Suppressor macrophage treated with lipopolysaccharide for 4 hours (primary cell): ENCODE measurements at places on chromosomes 7 and 10.
A peak's percentile ranks its signal among the peaks of the same experiment; 100 is the strongest.

GRCh38 chr10:58465629-58466028, 47.0 kb upstream of the BICC1 start:
- peak; percentile 11 for DNase-seq

GRCh38 chr7:136728945-136729344, 139.5 kb upstream of the CHRM2 start:
- DNase-seq, result no peak

GRCh38 chr7:97005183-97006054, at the start of gene DLX6:
Gene DLX6 (plus strand): TSS chr7:97005553. CDS start chr7:97005978, 425 bp downstream.
- DNase-seq, result no peak

DNA sequence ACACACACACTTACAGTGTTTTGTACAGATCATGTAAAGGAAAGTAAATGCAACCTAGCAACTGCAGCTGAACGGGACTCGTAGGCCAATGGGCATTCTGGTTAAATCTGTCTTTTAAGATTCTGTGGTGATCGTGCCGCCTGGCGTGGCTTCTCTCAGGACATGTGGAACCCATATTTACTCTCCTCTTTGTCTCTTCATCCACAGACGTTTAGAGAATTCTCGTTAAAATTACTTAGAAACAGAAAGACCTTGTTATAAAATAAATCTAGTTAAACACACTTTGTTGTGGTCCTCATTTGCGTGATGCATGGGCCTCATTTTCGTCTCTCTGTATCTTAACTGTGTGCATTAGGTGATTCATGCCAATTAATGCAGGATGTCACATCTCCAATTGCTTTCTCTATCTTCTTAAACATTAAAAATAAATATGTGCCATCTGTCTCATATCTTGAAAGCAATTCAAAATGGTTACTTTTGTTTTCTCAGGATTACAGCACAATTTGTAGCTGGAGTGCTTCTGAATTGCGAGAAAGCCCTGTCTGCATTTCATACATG, 11.5 kb downstream of the KLF6 start:
- DNase-seq, result no peak

- DNase-seq, result no peak
These were observed 126.7 kb upstream of the WNT16 start for GRCh38 chr7:121202125-121202524.

GRCh38 chr7:23022851-23023250, 8.9 kb upstream of the HYCC1 start:
- no peak for DNase-seq

DNA sequence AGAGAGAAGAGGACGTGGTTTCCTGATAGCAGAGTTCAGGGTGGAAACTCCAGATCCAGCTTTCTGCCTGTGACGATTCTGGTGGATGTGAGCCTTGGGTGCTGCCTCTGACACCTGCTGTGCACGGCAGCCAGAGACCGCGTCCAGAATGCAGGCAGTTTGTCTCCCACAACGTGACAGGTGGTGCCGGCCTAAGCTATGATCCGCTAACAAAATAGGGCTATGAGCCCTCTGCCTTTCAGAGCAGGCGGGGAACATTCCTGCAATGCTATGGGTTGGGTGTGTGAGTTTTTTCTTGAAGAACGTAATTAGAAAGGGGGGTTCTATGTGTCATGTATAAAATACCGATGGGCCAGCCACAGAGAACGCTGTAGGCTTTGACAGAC, 297.3 kb upstream of the PRKCQ start:
- DNase-seq, result no peak

- peak; percentile 9 for DNase-seq
These were observed 27.0 kb upstream of the ZPBP start for GRCh38 chr7:50119815-50120637.

DNA sequence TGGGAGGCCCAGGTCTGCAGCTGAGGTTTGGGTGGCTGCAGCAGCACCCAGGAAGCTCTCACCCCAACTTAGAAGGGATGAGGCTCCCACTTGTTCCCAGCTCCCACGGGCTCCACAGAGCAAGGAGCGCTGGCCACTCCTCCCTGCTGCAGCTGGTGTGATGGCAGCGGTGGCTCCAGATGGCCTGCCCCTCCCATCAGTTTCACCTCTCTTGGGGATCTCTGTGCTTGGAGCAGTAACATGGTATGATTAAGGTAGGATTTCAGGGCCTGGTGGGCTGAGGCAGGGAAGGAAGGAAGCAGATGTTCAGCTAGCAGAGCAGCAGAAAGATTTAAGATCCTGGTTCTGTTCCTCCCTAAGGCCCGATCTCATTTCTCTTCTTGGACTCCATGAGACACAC, 66.8 kb upstream of the KIF5B start:
- DNase-seq, result no peak

GRCh38 chr10:80535671-80536360, 1.9 kb upstream of the SH2D4B start:
- DNase-seq, result peak; percentile 79

GRCh38 chr10:43710772-43711471, 62.2 kb upstream of the ZNF32 start:
- no peak for DNase-seq

DNA sequence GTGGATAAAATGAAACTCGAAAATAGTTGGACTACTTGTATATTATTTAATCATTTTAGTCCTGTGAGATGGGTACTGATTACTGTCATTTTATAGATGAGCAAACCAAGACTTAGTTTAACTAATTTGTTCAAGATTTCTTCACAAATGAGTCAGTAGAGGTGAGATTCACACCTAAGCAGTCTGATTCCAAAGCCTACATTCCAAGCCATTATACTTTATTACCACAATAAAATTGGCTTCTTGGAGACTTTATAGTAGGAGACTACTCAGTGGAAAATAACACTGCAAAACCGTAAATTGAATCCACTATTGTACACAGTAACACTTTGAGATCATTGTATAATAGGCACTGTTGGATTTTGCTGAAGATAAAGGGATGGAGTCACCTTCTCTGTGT, 2.2 kb downstream of the PHTF2 start:
- DNase-seq, result no peak

DNA sequence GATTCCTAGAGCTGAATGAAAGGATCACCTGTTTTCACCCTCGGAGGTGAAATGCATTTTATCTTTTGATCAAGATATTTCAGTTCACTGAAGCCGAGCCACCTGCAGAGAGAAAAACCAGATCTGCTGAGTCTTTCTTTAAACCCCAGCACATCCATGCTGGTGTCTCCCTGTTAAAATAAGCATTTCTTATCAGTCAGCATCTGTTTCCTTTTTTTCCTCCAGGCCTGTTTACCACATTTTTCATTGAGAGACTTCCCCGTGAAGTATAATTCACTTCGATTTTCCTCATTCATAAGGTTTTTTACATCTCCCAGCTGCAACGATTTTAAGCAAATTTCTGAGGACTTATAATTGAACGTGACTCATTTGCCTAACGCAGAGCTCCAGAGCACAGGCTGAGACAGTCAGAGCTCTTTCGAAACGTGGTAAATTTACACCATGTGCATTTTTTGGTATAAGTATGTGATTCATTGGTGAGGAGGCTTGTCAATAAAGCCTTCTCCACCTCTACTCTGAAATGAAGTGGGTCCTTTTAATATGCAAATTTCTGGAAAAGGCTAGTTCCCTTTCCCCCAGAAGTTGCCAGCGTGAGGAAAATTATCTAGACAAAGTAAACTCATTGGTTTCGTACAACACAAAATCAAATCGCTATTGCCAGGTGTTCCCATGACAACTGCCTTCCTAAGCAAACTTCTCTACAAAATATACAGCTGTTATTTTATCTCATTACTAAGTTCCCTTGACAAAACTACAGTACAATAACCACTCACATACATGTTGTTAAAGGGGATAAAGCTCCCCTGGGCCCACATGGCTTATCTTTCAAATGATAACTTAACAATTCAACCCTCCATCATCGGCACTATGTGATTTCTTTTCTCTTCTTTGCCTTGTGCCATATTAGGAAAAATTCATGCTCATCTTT, 374.8 kb upstream of the AKR1E2 start:
- DNase-seq, result peak; percentile 84

GRCh38 chr7:36084485-36085091, 68.5 kb upstream of the EEPD1 start:
- no peak for DNase-seq

- DNase-seq, result no peak
These were observed 52.4 kb upstream of the PFKP start for GRCh38 chr10:3014968-3015367.

DNA sequence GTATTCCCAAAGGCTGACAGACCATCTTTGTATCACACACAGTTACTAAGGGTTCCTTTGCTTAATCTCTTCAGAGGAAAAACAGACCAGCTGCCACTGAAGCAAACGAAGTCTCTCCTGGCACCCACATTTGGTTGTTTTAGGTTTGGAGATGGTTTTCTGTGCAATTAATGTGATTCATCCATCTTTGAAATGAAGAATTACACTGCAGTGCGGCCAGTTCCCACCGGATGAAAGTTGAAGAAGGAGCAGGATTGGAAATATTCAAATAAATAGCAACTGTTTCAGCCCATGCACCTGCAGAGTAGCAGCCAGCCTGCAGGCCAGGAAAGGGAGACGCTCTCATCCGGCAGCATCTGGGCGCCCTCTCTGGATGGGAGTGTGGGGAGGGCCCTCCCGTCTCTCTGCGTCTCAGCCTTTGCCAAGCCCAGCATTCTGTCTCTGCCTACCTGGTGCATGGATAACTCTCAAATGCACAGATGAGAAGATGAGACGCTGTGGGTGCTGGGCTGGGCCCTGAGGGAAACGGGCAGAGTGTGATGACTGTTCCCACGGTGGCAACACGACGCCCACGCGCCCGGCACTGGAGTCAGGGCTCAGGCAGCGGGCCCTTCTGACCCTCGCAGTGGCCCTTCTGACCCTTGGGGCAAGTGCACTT, 214.0 kb downstream of the PTPRN2 start:
- no peak for DNase-seq

DNA sequence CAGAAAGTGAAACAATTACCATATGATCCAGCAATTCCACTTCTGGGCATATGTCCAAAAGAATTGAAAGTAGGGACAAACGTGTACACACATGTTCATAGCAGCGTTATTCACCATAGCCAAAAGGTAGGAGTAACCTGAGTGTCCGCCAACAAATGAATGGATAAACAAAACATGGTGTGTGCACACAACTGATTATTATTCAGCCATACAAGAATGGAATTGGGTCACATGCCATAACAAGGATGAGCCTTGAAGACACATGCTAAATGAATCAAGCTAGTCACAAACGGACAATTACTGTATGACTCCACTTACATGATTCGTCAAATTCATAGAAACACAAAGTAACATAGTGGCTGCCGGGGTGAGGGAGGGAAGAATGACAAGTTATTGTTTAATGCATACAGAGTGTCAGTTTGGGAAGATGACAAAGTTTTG, 4.1 kb upstream of the OIT3 start:
- DNase-seq, result no peak

GRCh38 chr7:71665716-71666115, 533.8 kb downstream of the GALNT17 start:
- no peak for DNase-seq

DNA sequence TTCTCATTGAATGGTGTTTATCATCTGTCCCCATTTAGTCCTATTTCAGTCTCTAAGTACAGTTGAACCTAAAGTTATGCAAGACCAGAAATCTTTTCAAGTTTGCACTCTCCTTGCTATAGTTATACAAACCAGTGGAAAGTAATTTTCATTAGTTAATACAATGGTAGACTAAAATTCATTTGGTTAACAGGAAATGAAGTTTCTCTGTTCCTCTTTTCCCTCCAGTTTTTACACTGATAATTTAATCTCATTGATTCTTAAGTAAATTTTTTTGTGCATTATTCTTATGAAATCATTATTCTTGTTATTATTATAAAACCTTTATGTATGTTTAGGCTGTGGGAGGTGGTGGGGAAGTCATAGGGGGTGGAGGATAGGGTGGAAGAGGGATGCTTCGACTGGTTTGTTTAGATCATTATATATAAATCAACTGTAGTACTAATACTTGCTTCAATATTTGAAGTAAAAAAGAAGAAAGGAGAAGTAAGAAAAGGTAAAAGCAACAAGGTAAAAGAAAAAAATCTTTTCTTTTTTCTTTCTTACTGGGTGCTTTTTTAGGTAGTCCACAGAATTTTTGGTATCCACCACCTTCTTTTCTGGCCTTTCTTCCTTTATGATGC, 104.1 kb downstream of the GPR85 start:
- no peak for DNase-seq

DNA sequence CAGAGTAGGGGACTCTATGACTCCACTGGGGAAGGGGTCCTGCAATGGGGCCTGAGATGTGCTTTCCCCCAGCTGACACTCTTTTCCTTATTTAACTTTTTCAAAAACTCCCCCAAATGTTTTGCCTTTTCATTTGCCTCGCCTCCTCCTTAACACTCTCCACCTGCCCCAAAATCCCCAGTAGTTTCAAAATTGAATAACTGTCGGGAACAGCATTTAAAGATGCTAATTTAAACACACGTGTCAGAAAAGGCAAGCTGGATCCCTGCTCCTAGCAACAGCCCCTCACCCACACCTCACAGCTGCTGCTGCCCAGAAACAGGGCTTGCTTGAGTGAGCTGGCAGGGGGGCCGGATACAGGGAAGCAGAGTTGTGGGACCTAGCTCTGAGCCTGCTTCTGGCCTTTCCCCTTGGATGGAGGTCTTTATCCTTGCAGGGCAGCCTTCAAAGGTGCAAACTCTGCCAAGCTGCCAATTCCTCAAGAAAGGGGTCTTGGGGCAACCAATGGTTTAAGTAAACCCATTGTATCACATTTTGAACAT, 115.3 kb downstream of the KCNMA1 start:
- DNase-seq, result no peak

GRCh38 chr10:63929831-63930467, 408.7 kb downstream of the REEP3 start:
- no peak for DNase-seq

- DNase-seq, result no peak
These were observed 256.9 kb upstream of the TPK1 start for GRCh38 chr7:145092766-145093165.

GRCh38 chr10:54904833-54905232, 103.8 kb upstream of the PCDH15 start:
- DNase-seq, result no peak

DNA sequence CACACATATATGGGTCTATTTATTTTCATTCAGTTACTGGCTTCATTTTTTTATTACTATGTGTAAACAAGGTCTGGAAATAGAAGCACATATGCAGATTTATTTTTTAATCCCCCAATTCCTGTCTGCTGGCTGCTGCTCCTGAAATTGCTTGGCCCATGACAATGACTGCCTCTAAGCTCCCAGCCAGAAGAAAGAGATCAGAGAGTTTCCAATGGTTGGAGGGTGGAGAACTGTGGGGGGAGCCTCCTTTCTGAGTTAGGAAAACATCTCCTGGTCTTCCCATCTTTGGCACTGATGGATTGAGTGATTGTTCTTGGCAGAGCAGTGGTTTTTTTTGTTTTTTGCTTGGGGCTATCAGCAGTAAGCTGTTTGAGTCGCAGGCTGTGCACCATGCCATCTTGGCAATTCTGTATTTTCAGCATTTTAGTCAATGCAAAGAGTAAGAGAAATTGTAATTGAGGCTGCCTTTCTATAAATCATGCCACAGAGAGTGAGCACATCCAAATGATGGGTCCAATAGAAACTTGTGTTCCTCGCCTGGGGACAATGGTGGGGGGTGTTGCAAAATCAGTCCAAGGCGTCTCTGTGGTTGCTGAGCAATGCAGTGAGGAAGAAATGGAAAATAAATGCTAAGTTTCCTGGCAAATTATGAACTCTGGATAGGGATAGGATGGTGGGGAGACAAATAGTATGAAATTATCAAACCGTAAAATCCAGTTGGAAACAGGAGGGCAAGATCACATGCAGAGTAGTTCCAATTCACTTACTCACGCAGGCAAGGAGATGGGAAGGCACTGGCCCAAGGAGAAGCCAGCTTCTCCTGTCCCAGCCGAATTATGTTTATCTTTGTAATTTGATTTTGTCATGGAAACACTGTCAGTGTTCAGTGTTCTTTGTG, 382.4 kb downstream of the SORCS3 start:
- no peak for DNase-seq
